ENCODE measurements at places on chromosomes 3 and 15.
A peak's percentile ranks its signal among the peaks of the same experiment; 100 is the strongest.

GRCh38 chr3:12231431-12231830, 57.4 kb upstream of the PPARG start:
- H3K4me3 ChIP-seq, result no peak overlapping the region
- no peak overlapping the region for H3K27ac ChIP-seq
- no peaks in the 10 kb centered on the region for H3K4me1 ChIP-seq
- H3K36me3 ChIP-seq, result no peaks in the 10 kb centered on the region

- no peak for DNase-seq
- no peaks in the 10 kb centered on the region for H3K27me3 ChIP-seq
- H3K4me1 ChIP-seq, result no peaks in the 10 kb centered on the region
- H3K36me3 ChIP-seq, result no peaks in the 10 kb centered on the region
- H3K4me3 ChIP-seq, result no peak overlapping the region
Measured at GRCh38 chr15:75038231-75038630, 14.8 kb downstream of the PPCDC start.

GRCh38 chr3:161700998-161701397, 204.4 kb downstream of the OTOL1 start:
- H3K4me1 ChIP-seq, result no peaks in the 10 kb centered on the region
- DNase-seq, result no peak
- H3K27ac ChIP-seq, result no peak overlapping the region
- H3K4me3 ChIP-seq, result no peak overlapping the region

- no peak overlapping the region for H3K4me3 ChIP-seq
- H3K27me3 ChIP-seq, result no peaks in the 10 kb centered on the region
- DNase-seq, result no peak
- no peaks in the 10 kb centered on the region for H3K36me3 ChIP-seq
- H3K27ac ChIP-seq, result no peak overlapping the region
- H3K4me1 ChIP-seq, result no peaks in the 10 kb centered on the region
Measured at GRCh38 chr15:100891307-100892012, 11.8 kb downstream of the ALDH1A3 start.

DNA sequence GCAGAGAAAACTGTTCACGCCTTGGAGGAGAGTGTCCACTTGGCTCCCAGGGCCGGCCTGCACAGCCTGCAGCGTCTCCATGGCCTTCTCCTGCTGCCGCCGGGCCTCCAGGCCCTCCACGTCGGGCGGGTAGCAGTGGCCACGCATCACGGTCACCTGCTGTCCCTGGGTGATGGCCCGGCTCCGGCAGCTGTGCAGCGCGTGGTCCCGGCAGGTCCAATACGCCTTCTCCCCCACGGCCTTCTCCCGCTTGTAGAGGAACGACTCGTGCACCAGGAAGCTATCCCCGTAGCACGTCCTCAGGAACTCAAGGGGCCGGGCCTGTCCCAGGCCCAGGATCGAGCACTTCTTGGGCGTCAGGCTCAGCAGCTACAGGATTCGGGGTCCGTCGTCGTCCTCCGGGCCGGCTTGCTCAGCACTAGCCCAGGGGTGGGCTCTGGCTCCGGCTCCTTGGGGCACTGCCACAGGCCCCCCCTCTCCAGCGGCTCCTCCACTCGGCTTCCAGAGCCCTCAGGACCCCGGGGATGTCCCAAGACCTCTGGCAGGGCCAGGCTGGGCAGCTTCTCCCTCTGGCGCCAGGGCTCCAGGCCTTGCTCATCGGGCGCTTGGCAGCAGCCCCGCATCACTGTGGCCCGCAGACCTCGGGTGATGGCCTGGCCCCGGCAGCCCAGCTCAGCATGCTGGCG, 83.6 kb upstream of the FXR1 start:
- no peak overlapping the region for H3K27ac ChIP-seq
- DNase-seq, result no peak
- no peaks in the 10 kb centered on the region for H3K36me3 ChIP-seq
- no peak overlapping the region for H3K4me3 ChIP-seq
- no peaks in the 10 kb centered on the region for H3K27me3 ChIP-seq

GRCh38 chr15:98387866-98388265, 260.5 kb upstream of the IGF1R start:
- DNase-seq, result no peak
- H3K4me3 ChIP-seq, result no peak overlapping the region
- no peak overlapping the region for H3K27ac ChIP-seq
- no peaks in the 10 kb centered on the region for H3K27me3 ChIP-seq

GRCh38 chr15:39969002-39969394, 35.1 kb downstream of the EIF2AK4 start:
- peak overlapping the region; percentile 59 for H3K27ac ChIP-seq
- H3K27me3 ChIP-seq, result no peaks in the 10 kb centered on the region
- no peak overlapping the region for H3K4me3 ChIP-seq

DNA sequence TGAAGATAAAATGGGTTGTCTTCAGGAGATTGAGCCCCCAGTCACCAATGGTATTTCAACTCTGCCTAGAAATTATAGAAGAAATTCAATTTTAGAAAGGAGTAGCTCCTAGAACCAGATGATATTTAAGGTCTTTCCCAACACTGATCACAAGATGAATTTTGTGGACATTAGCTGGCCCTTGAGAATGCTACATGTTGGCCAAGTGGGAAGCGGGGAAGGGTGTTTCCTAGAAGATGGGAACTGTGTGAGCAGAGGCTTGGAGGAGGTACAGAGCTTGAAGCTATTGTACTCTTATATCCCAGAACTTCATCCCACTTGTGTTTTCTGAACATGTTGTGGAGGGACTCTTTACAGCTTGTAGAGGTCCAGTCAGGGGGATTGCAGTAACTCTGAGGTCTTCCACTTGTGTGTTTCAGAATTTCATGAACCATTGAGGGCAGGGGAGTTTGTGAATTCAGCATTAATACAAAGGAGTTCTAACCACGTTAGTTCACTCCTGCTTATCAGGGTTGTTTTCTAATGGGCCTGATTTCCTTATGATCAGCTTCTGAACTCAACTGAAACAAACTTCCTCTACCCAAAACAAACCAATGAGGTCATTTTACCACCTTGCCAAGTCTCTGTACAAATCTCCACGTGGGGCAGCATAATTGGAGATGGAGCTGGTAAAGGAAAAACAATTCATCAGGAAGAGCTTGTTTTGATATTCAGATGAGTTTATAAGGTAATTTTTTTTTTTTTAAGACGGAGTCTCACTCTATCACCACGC, 152.6 kb upstream of the TPM1 start:
- peak; percentile 53 for DNase-seq
- no peaks in the 10 kb centered on the region for H3K36me3 ChIP-seq
- peaks cover under 1% of the 10 kb centered on the region for H3K4me1 ChIP-seq
- H3K27me3 ChIP-seq, result no peaks in the 10 kb centered on the region
- H3K27ac ChIP-seq, result peak overlapping the region; percentile 32

DNA sequence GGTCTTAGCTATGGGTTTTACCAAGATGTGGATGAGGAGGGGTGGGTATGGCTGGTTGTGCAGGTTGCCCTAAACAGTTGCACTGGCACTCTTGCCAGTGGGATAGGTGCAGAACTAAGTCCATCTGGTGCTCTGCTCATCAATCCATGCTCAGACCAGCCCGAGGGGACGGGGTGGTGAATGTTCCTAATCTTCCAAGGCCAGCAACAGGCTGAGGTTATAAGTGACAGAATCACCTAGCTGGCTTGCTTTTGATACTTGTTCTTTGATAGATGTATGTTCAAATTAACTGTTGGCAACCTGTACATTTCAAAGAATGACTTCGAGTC, 53.5 kb upstream of the CCR2 start:
- H3K36me3 ChIP-seq, result no peaks in the 10 kb centered on the region
- no peak overlapping the region for H3K4me3 ChIP-seq
- H3K27ac ChIP-seq, result no peak overlapping the region
- H3K27me3 ChIP-seq, result no peaks in the 10 kb centered on the region

DNA sequence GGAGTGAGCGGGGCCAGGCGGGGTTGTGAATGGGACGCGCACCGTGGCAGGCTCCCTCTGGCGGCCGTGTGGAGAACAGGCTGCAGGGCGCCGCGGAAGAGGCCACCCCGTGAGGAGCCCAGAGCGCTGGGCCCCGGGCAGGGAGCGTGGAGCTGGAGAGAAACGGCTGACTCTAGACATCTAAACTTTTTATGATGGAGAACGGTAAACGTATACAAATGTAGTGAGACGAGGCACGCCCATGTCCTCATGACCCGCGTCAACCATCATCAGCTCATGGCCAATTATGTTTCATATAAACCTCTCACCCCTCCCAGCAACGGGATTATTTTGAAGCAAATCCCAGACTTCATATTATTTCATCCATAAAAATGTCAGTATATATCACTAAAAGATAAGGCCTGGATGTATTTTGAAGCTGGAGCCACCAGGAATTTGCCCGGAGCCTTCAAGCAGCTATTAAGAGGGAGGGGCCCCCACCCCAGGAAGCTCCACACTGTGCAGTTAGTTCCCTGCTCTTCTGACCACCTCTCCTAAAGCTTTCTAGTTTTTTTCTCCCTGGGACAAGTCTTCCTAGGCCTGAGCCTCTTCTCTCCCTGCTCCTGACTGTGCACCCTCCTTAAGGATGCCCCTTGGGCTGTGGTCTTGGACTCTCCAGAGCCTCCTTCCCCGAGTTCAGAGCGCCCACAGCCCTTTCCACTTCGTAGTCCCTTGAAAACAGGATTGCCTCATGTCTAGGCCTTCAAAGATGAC, 149.5 kb downstream of the SMAD6 start:
- H3K36me3 ChIP-seq, result no peaks in the 10 kb centered on the region
- DNase-seq, result peak; percentile 88
- no peaks in the 10 kb centered on the region for H3K27me3 ChIP-seq
- H3K4me3 ChIP-seq, result no peak overlapping the region
- peaks cover 9% of the 10 kb centered on the region for H3K4me1 ChIP-seq

DNA sequence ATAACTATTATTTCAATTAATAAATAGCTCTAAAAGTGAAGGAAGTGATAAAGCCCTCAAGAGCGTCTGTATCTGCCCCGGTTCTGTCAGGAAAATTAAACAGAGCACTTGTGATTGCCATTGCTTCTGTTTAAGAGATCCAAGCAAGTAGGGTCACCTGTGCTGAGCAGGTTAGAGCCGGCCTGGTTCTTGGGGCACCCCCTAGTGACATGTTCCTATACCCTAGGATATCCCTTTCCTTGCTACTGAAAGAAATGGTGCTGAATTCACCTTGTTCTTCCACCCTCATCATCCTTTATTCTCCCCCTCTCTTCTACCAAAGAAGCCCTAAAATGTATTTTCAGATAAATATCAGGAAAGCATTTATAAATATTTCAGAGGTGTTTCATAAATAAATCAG, 323.5 kb downstream of the RORA start:
- H3K4me3 ChIP-seq, result no peak overlapping the region
- no peaks in the 10 kb centered on the region for H3K27me3 ChIP-seq
- H3K36me3 ChIP-seq, result no peaks in the 10 kb centered on the region
- no peak overlapping the region for H3K27ac ChIP-seq
- no peaks in the 10 kb centered on the region for H3K4me1 ChIP-seq
- no peak for DNase-seq

GRCh38 chr3:164306042-164306441, 772.3 kb downstream of the SI start:
- no peaks in the 10 kb centered on the region for H3K27me3 ChIP-seq
- peaks cover 4% of the 10 kb centered on the region for H3K4me1 ChIP-seq
- DNase-seq, result no peak
- no peak overlapping the region for H3K4me3 ChIP-seq
- no peak overlapping the region for H3K27ac ChIP-seq
- H3K36me3 ChIP-seq, result no peaks in the 10 kb centered on the region
